ENCODE measurements at places on chromosomes 5 and 9.

- no peak for DNase-seq
Observed at GRCh38 chr5:6673031-6673430, 39.8 kb downstream of the SRD5A1 start.

GRCh38 chr5:141039061-141039460, 12.1 kb upstream of the PCDHB1 start:
- no peak for DNase-seq

- DNase-seq: no peak
Observed at GRCh38 chr5:150500328-150500841, 7.5 kb upstream of the NDST1 start.

DNA sequence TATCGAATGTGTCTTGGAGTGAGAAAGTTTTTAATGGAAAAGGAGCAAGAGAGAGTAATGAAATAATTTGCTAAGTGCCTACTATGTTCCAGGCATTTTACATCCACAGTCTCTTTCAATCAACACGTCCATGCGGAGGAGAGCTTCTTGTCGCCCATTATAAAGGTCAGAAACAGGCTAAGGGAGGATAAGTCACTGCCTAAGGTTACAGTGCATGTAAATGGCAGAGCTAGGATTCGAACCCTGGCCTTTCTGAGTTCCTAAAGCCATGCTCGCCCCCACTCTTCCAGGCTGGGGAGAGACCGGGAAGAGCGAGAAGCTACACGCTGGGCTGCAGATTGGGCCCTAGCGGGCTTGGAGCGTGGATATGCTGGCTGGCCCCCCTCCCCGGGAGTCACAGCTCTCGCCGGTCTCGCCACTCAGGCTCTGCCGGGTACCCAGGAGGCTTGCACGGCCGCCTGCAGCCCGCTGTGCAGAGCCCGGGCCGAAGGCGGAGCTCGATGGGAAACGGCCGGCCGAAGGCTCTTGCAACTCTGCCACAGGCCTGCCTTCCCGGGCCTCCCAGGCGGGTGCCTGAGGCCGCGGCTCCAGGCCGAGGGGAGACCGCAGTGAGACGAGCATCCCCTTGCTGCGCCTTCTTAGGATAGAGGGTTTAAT, 775 bp upstream of the LHX2 start:
- no peak for DNase-seq

DNA sequence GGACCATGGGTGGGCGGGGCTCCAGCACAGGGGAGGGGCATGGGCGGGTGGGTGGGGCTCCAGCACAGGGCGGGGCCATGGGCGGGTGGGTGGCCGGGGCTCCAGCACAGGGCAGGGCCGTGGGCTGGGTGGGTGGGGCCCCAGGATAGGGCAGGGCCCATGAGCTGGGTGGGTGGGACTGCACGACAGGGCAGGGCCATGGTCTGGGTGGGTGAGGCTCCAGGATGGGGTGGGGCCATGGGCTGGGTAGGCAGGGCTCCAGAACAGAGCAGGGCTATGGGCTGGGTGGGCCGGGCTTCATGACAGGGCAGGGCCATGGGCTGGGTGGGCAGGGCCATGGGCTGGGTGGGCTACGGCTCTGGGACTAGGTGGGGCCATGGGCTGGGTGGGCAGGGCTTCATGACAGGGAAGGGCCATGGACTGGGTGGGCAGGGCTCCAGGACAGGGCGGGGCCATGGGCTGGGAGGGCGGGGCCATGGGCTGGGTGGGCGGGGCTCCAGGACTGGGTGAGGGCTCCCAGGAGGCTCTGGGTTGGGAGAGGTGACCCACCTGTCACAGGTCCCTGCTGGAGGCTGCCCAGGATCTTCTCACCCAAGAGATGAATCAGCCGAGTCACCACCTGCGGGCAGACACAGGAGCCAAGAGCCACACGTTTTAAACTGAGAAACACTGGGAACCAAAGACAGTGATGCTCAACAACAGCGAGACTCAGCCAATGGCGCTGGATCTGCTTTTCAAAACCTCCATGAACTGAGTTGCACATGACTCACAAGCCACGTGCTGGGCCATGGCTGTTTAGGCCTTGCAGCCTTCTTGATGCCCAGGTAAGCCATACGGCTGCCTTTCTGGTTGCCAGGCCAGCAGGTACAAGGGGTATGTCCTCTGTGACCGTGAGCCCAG, 33.6 kb upstream of the NSMF start:
- no peak for DNase-seq

GRCh38 chr9:70044490-70045307, 1.1 kb downstream of the MAMDC2 start:
- DNase-seq: no peak

DNA sequence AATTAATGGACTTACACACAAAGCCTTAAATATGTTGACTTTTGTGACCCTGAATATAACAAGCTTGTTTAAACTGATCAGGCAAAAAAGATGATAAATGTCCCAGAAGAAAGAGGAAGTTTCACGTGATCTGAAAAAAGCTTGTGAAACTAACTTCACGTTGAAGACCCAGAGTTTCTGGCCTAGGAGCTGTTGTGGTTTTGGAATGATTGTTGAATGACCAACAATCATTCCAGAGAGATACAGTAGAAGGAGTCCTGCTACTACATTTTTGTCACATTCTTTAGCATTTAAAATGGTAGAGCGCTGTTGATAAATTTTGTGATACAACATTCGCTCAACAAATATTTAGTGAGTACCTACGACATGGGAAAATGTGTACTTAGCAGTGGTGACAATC, 143.1 kb upstream of the FBN2 start:
- no peak for DNase-seq

DNA sequence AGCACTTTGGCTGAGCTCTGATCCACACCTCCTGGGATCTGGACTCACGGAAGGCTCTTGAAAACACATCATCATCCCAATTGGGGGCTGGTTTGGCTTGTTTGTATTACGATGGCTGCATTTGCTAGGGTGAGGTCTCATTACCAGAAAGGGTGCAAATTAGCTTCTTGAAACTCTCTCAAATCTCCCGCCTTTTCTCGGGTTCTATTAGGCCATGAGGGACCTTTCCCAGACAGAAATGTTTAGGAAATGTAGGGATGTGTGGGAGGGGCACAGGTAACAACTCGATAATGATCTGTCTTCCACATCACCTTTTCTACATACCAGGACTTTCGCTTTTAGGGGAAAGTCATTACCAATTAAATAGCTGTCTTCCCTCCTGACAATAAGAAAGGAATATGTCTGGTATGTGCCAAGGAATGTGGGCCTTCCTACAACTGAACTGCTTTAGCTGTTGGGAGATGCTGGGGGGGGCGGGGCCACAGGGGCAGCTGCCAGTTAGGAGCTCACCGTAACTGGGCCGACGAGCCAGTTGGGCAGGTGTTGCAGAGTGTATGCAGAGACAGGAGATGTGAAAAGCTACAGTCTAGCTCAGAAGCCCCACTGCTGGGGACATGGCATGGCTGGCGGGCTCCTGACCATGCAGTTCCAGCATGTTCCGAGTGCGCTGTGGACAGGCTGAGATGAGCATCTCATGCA, 71.2 kb downstream of the AK8 start:
- no peak for DNase-seq

DNA sequence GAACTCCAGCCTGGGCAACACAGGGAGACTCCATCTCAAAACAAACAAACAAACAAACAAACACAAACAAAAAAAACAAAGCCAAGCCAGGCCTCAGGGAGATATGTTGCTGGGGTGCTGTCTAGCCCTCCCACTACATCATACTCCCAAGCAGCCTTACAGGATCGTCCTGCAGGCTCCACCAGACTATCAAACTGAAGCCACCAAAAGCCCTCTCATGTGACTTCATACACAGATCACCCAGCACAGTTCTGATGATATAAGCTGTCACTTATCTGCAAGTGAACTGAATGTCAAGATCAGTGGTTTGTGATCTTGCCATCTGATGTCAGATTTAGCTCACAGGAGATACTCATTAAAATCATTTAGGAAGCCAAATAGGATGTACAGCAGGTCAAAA, 43.3 kb downstream of the WDR41 start:
- no peak for DNase-seq

DNA sequence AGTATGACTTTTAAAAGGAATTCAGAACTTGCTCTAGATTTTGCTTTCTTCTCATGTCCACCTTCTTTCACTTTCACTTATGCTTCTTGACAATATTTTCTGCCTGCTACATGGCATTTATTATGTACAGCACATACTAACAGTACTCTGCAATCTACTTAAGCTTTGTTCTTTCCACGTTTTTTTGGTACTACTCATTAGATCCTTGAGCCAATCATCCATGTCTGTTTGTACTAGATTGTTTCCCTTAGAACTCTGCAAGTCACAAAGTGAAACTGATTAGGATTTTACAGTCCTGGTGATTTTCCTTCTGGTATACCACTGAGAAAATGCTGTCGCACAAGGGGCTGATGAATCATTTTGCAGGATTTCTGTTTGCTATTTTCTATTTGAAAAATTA, 78.3 kb downstream of the PARP8 start:
- no peak for DNase-seq

- DNase-seq: no peak
Observed at GRCh38 chr9:70510157-70510770, 95.8 kb upstream of the KLF9 start.

DNA sequence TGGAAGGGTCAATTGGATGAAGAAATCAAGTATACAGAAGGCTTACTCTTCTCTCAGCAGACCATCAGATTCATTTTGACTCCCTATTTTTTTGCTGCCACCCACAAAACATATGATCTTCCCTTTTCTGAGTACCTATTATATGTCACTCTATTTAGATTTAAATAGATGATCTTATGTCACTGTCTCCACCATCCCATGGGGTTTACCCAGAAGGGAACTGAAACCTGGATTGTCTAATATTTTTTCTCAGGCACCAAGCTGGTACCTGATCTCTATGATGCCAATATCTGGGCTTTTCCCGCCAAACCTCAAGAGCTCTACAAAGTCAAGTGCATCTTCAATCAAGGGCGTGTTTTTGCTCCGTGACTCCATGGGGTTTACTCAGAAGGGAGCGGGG, 118.7 kb downstream of the GAS1 start:
- no peak for DNase-seq

DNA sequence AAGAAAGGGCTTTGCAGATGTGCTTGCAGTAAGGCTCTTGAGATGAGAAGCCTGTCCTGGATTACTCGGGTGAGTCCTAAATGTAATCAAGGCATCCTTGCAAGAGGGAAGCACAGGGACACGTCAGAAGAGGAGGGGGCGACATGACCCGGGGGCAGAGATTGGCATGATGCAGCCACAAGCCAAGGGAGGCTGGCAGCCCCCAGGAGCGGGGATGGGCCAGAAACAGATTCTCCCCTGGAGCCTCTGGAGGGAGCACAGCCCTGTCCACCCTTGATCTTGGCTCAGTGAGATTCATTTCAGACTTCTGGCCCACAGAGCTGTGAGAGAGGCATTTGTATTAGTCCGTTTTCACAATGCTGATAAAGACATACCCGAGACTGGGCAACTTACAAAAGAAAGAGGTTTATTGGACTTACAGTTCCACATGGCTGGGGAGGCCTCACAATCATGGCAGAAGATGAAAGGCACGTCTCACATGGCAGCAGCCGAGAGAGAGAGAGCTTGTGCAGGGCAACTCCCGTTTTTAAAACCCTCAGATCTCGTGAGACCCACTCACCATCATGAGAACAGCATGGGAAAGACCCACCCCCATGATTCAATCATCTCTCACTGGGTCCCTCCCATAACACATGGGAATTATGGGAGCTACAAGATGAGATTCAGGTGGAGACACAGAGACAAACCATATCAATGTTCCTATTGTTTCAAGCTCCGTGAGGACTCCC, 76.1 kb downstream of the ADAMTS2 start:
- DNase-seq: no peak

DNA sequence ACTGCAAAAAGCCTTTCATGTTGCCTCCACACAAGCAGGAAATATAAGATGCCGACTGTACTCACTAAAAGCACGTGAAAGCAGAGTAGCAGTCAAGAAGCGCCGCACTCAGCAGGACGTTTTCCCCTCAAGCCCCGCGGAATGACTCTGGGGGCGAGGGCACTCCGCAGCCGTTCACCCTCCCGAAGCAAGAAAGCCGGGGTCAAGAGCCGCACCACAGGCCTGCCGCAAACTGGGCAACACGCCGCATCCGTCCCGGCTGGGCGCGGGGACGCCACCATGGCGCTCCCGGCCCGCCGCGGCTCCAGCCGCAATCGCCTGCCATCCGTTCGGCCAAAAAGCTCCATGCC, 364 bp downstream of the RPS6 start:
- no peak for DNase-seq

DNA sequence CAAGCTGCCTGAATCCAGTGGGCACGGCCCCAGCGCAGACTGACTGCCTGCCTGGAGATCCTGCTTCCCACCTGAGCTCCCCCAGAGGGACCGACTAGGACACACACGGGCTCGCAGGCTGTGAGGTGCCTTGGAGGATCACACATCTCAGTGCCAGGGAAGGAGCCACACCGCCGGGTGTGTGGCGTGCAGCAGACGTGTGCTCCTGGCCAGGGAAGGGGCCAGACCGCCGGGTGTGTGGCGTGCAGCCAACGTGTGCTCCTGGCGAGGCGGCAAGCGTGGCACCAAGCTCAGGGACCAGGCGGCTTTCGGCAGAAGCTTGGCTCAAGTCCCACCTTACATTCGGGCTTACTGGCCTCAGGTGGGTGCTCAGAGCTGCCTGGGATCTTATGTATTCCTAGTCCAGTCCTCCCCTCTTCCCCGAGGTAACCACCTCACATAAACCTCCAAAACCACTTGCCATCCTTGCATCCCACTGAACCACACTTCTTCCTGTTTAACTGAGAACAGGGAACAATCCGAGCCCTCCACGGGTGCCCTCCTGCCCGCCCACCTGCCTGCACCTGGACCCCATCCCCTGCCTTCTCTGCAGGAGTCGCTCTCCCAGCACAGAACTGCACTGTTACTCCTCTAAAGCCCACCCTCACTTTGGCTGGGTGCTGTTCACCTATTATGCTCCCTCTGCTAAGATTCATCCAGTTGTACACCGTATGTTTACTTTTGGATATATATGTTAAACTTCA, 22.4 kb upstream of the MRNIP start:
- no peak for DNase-seq

GRCh38 chr5:463952-464351, 21.0 kb downstream of the EXOC3 start:
- DNase-seq: peak; percentile 23

- DNase-seq: no peak
Observed at GRCh38 chr5:61588216-61588615, 256.2 kb downstream of the ZSWIM6 start.

DNA sequence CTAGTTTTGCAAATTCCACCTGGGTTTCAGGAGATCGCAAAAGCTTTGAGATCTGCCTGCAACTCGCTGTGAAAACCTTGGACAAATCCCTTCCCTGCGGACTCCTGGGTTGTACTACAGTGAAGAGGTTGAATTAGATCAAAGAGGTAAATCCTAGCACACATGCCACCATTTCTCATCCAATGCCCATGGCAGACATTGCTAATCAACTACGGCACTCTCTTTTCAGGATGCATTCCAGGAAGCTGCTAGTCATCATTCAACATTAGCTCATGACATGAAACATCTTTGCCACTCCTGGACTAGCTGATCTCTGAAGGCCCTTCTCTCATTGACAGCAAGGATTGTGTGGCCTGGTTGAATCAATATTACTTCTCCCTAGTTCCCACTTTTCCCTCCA, 46.1 kb downstream of the PCDH1 start:
- DNase-seq: no peak

GRCh38 chr9:3151672-3152576, 308.0 kb upstream of the PUM3 start:
- DNase-seq: no peak

GRCh38 chr9:82894961-82895821, 167.8 kb downstream of the RASEF start:
- DNase-seq: no peak

- DNase-seq: no peak
Observed at GRCh38 chr5:43042626-43043399, 2.7 kb upstream of the ANXA2R start.

Data from activated CD8-positive, alpha-beta memory T cell treated with anti-CD3 and anti-CD28 coated beads for 1 hour (primary cell).